Non-pigmented ciliary epithelial cell (primary cell): ENCODE measurements at places on chromosomes 5 and 9.
A peak's percentile ranks its signal among the peaks of the same experiment; 100 is the strongest.

DNA sequence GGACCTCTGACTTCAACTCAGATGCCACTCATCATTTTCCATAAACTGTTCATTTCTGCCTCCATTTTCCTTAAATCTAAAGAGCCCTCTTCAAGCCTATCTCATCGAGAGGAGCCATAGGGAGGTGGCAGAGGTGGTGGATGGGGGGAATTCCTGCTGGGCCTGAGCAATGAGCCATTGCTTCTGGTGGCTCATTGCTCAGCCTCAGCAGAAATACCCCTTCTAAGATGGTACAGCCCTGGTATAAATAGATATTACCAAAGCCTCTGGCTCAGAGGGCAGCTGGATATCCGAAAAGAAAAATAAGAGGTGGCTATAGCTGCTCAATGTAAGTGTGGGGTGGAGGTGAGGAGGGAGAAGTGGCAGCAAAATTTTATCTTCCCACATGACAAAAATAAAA is 313.5 kb downstream of the CAAP1 start:
- no peak for DNase-seq

- DNase-seq, result no peak
Measured at GRCh38 chr5:68418201-68418600, 202.6 kb downstream of the PIK3R1 start.

GRCh38 chr5:168914491-168914890 is 335.3 kb upstream of the PANK3 start:
- DNase-seq, result no peak

DNA sequence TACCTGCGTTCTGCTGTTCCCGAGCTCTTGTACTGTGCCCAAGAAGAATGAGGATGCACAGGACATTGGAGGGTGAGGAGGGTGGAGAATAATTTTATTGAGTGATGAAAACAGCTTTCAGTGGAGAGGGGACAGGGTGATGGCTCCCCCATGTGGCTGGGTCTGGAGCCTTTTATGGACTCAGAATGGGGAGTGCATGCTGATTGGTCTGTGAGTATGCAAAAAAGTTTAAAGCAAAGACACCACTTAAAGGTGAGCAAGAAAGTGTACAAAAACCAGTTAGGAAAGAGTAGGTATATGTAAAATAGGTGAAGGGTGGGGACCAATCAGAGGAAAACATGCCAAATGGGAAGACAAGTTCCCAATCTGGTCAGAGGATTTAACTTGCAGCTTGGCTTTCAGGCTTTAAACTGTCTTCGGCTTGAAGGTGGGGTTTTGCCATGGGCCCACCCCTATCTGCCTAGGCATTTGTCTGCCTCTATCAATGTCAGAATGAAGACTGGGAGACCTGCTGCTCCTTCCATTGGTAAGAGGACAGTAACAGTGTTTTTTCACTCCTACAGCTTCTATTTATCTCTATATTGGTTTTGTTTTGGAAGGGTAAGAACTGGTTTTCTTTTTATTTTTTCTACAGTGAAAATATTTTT is 118.0 kb upstream of the RAI14 start:
- no peak for DNase-seq

DNA sequence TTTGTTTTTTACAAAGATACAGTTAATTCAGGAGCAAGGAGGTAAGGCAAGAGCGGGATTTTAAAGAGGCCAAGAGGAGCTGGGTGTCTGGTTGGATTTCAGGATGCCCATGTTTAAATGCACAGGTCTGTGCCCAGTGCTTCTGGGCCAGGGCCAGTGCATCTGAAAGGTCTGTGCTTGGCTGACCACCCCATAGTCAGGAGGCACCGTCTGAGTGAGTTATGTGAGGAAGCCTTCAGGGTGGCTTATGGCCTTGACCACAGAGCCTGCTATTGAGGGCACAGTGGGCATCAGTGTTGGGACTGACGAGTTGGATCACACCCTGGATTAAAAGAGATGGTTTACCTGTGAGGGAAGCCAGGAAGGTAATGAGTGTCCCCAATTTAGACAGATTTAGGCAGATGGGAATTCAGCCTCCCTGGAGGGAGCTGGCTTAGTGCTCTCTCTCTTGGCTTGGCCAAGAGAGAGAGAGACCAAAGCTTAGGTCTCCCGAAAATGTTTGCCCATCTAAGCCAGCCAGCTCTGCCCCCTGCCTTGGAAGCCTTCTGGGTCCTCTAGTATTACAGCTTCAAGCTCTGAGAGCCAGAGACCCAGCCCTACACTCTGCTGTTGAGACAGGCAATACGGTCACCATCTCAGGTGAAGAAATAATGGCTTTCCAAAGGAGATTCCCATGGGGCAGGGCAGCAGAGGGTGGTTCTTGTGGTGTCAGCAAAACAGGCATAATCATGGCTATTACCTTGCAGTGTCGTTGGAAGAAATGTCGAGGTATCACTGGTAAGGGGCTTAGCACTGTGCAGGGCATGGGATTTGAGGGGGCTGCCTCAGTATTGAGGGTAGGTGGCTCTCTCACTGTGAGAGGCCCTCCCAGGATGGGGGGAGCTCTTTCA is 68.6 kb downstream of the RGS3 start:
- no peak for DNase-seq

DNA sequence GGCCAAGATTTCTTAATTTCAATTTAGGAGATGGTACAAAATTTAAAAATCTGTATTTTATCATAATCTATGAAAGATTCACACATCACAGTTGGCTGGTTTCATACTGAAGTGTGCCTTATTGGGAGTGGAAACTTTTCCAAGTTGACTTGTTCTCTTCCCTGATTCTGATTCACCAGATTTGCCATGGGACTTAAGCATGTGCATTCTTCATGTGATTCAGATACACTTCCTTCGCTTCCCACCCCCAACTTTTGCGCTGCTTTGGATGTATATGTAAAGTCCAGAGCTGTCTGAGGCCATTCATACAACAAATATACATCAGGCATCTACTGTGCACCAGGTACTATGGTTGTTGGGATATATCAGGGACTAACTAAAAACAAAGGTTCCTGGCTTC is 34.4 kb downstream of the CPEB4 start:
- no peak for DNase-seq

DNA sequence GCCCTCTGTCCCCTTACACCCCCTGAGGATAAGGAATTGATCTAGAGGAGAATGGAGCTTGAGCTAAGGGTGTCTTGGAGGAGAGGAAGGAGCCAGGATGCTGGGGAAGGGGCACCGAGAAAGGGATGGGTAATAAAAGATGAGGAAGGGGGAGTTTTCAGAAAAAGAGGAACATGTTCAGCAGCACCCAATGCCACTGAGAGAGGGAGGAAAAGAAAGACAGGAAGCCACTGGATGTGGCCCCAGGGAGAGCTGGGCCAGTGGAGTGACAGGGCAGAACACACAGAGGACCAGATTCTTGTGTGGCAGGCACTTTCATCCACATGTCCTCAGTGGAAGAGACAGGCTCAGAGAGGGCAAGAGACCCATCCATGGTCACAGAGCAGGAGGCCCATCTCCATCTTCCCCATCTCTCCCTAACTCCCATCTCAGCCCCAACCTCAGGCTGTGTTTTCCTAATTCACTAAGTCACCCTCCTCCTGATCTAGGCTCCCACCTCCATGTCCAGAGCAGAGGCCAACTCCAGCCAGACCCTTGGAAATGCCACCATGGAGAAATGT is 7.2 kb downstream of the PFN3 start:
- DNase-seq, result no peak

GRCh38 chr9:132341177-132341840 is 13.5 kb downstream of the SETX start:
- DNase-seq, result no peak

DNA sequence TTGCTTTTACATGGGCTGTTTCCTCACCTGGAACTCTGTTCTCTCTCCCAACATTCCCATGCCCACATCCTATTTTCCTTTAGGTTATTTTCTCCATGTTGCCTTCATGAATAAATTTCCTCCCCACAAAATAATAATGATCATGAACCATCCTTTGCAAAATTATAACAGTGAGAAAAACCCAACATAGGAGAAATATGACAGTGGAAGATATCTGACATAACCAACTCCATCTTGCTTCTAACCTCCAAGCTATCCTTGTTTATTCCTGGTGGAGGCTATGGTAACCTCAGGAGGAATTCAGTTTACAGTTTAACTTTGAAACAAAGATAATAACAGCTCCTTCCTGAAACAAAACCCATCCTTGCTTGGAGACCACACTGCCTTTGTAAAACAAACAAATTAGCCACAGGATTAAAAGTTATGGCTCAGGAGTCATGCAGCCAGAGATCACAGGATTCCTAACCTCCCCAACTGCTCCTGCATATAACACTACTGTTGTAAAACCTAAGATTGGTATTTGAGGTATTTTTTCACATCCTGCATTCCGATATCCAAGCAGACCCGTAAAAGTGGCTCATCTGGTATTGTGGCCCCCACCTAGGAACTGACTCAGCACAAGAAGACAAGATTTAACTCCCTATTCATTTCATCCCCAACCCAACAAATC is 212.4 kb downstream of the TRIM32 start:
- DNase-seq, result peak; percentile 62

- no peak for DNase-seq
Measured at GRCh38 chr9:136551401-136552116, 5.7 kb upstream of the NOTCH1 start.

GRCh38 chr9:2241836-2242741 is 226.9 kb downstream of the SMARCA2 start:
- peak; percentile 62 for DNase-seq

DNA sequence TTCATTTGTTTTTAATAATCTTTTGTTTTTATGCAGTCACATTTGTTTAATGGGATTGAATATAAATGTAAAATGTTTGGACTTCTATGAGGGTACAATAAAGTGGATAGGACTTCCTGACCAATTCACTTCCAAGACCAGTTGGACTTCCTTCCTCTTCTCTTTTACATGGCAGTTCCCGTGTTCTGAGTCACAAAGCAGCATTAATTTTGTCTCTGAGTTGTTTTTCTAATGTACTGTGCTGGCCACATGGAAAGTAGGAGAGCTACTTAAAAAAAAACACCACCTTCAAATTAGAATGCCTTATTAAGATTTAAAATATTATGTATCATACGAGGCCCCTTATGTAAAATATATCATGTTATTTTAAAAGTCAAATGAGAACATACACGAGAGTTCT is 87.3 kb downstream of the CCDC171 start:
- DNase-seq, result no peak

DNA sequence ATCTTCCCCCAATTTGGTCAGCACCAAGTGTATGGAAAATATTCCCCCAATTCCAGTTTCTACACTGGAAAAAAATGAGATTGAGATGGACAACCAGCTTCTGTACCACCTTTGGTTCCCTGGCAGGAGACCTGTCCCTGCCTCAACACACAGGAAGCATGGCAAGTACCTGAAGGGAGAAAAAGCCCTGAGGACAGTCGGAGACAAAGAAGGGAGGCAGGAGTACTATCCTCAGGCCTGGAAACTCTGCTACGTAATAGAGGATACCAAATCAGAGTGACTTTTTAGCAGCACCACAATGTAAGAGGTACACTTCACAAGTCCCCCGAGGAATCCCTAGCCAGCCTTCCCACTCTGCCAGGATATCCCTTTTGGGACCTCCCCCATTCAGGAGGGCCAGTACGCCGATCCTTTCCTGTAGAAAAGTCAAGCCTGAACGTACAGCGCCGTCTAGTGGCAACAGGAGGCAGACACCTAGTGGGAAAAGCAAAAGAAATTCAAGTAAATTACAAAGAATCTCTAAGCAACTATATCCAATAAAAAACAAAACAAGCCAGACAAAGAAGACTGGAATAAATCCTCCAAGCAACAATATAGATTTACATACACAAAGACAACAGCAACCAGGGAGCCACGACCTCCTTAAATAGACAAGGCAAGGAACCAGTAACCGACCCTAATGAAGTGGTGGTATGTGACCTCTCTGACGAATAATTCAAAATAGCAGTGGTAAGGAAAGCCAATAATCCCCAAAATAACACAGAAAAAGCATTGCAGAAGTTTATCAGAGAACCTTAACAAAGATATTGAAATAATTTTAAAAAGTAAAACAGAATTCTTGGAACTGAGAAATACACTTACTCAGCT is 63.3 kb upstream of the SLCO6A1 start:
- DNase-seq, result no peak

- DNase-seq, result no peak
Measured at GRCh38 chr5:172941067-172941516, 18.1 kb upstream of the RPL26L1 start.

DNA sequence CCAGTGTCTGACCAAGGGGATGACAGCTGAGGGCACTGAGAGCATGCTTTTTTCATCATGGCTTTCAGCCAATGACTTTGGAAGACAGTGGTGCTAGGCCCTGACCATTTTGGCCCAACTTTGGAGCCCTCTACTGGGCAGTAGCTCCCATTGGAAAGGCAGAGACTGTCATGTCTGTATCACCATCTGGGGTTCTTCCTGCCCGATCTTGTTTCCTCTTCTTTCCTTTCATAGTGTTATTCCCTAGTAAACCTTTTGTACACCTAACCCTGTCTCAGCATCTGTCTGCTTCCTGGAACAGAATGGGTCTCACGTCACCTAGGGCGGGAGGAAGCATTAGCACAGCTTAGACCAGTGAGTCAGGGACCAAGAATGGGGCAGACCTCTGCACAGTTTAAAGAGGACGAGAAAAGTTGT is 97.4 kb upstream of the MAST4 start:
- no peak for DNase-seq

DNA sequence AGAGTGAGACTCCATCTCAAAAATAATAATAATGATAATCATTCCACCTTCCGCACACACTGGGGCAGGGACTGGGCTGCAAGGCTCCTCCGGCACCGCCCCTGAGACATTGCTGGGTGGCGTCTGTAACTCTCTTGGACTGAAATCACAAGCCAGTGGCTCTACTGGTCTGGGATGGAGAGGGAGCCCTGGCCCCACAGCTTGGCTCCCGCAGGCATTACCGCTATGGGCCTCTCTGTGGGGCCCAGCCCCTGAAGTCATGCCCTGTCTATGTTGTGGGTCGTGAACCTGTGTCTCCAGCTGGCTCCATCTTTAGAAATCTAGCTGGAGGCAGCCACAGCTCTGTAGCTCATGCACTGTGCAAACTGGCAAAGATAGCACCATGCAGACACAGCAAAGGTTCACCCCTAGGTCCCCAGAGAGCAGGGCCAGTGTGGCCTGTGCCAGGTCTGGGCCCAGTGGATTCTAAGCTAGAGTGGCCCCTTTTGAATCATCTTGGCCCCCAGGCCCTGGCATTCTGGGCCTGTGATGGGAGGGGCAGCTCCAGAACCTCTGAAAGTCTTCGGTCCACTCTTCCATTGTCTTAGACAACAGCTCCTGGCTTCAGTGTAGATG is 36.1 kb upstream of the COL5A1 start:
- DNase-seq, result no peak

- peak; percentile 62 for DNase-seq
Measured at GRCh38 chr9:92671323-92671722, 1.4 kb upstream of the IPPK start.

DNA sequence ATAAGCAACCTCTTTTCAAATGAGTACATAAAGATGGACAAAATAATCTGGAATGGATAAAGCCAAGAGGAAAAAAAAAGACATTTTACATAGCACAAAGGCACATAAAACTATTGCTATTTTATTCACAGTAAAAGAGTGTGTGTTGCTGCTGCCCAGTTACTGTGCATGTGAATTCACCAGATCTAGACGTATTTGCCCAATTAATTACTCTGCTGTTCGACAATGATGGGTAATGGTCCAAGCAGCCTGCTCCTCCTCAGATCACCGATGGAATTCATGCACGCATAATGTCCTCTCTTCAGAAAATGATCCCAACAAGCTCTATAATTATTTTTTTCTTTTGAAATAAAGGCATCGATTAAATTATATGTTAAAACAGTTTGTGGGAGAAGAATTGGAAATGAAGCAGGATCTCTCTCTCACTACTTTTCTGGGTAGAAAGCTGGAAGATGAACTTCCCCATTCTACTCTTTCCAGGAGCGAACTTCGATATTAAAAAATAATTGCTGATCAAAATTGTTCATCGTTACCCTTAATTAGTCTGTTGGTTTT is 357.4 kb upstream of the CCNH start:
- DNase-seq, result no peak

GRCh38 chr5:6488021-6488420 is 39.4 kb downstream of the UBE2QL1 start:
- no peak for DNase-seq
